ENCODE measurements at places on chromosomes 1 and 21. TPM values are rescaled to one million over a fixed set of nuclear protein-coding genes. Genes with fewer than 3 reads are reported as not detected.

GRCh38 chr1:180781718-180782117 lies 131.0 kb upstream of the KIAA1614 start:
- no peak overlapping the region for H3K4me3 ChIP-seq
- no peak overlapping the region for H3K27ac ChIP-seq
- no peaks in the 10 kb centered on the region for H3K36me3 ChIP-seq

The TCHHL1 gene
- not detected for total RNA-seq

The PGLYRP3 gene
- total RNA-seq, result not detected

The RGS8 gene
- total RNA-seq, result not detected

GRCh38 chr1:227763246-227764018 lies 28.2 kb downstream of the SNAP47 start:
- H3K4me1 ChIP-seq, result peaks cover 4% of the 10 kb centered on the region
- H3K27me3 ChIP-seq, result no peaks in the 10 kb centered on the region
- no peak overlapping the region for H3K4me3 ChIP-seq
- no peak overlapping the region for H3K27ac ChIP-seq
- peaks cover 14% of the 10 kb centered on the region for H3K36me3 ChIP-seq
